ENCODE measurements at places on chromosomes 16 and 17. TPM values are rescaled to one million over a fixed set of nuclear protein-coding genes. Genes with fewer than 3 reads are reported as not detected.

The TBX21 gene
- not detected for total RNA-seq

The NAGS gene
- 0.50 TPM for total RNA-seq

GRCh38 chr17:77125432-77125901 is 15.3 kb upstream of the SEC14L1 start:
- peak; percentile 41 for DNase-seq

The SLC16A6 gene
- 0.67 TPM for total RNA-seq

DNA sequence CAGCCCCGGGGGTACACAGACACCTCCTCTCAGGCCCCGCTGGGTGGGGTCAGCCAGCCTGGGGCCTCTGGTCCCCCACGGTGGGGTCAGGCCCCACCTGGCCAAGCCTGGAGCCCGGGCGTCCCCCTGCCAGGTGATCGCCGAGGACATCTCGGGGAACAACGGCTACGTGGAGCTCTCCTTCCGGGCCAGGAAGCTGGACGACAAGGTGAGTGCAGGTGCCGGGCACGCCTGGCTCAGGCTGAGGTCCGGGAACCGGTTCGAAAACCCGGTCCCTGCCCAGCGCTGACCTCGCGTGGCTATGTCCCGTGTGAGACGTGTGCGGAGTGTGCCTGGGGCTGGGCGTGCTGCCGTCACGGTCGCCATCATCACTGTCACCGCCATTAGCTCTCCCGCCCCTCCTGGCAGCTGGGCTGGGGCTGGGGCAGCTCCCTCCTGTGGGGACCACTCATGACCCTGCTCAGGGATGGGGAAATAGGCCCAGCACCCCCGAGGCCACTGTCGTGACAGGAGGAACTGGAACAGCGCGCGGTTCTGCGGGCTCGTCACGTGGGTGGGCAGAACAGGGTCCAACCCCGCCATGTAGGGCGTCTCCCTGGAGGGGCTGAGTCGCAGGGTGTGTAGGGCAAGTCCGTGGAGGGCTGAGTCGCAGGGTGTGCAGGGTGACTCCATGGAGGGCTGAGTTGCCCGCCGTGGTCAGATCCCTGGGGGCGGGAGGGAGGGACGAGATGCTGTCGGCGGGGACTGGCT is 8.5 kb downstream of the CPNE7 start:
- DNase-seq, result no peak

GRCh38 chr16:11587643-11588247 is 1.0 kb upstream of the LITAF start:
- no peak for DNase-seq

The MILR1 gene
- not detected for total RNA-seq

DNA sequence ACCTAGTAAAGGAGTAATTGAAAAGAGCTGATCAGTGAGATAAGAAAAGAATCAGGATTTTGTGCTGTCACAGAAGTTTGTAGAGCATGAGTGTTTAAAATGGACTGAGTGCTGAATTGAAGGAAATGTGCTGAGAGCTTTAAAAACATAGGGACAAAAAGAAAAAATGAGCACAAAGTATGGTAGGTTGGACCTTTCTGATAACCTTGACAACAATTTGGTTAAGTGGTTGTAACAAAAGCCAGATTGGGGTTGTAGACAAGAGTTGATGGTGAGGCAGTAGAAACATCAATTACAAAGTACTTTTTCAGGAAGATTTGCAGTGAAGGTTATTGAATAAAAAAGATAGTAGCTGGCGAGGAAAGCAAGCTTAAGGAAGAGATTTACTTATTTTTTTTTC is 674.7 kb upstream of the KIF2B start:
- no peak for DNase-seq

The CCL13 gene
- not detected for total RNA-seq

The MIF4GD gene
- 22.4 TPM for total RNA-seq

DNA sequence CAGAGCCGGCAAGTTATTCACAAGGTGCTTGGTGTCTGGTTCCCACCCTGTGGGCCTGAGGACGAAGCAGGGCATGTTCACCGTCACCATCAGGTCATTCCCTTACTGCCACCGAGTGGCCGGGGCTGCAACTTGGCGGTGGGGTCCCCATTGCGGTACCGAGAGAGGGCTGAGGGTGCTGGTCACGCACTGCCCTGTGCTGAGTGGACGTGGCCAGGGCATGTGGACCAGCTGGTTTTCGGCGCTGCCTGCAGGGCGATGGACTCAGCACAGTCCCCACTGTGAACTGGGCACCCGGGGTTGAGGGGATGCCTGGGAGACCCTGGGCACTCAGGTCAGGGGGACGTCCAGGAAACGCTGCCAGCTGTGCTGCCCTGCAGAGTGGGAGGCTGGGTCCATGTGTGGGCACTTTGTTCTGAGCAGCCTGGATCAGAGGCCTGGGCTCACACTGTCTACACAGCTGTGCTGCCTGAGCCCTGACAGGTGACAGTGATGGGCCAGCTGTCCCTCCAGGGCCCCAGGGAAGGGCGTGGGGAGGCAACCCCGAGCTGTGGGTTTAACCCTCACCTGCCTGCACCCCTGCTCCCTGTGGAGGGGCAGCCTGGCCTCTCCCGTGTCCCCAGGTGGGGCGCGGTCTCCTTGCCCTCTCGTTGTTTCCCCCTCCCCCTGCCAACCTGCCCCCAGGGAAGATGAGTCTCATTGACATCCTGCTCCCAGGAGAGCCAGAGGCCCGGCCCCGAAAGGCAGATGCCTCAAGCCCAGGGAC is 39.3 kb upstream of the GNG13 start:
- no peak for DNase-seq

DNA sequence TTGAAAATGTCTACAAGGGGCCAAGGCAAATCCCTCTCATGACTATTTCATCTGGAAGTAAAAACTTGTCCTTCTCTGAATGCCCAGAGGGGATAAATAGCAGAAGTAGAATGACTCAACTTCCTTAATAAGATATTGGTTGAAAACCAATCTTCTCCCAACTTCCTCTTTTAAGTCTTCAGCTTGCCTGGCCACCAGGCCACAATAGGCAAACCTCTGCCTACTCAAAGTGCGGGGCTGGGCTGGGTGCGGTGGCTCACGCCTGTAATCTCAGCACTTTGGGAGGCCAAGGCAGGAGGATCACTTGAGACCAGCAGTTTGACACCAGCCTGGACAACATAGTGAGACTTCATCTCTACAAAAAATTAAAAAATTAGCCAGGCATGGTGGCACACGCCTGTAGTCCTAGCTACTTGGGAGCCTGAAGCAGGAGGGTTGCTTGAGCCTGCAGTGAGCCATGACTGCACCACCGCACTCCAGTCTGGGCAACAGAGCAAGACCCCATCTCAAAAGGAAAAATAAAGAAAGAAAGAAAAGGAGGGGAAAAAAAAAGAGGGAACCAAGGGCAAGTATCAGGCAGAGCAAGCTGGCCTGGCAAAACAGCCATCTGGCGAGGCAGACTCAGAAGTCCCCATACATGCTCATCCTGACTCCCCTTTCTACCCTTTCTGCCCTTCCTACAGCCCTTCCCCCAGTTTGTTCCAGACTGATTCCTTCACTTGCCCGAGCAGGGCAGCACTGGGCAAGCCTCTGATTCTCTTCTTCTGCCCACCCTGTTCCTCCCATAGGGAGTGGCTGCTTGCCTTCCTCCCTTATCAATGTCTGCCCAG is 20.6 kb downstream of the MAP3K14 start:
- peak; percentile 12 for DNase-seq

The VMO1 gene
- total RNA-seq, result 39.7 TPM

The ARSG gene
- total RNA-seq, result 1.9 TPM

The CHST4 gene
- not detected for total RNA-seq

DNA sequence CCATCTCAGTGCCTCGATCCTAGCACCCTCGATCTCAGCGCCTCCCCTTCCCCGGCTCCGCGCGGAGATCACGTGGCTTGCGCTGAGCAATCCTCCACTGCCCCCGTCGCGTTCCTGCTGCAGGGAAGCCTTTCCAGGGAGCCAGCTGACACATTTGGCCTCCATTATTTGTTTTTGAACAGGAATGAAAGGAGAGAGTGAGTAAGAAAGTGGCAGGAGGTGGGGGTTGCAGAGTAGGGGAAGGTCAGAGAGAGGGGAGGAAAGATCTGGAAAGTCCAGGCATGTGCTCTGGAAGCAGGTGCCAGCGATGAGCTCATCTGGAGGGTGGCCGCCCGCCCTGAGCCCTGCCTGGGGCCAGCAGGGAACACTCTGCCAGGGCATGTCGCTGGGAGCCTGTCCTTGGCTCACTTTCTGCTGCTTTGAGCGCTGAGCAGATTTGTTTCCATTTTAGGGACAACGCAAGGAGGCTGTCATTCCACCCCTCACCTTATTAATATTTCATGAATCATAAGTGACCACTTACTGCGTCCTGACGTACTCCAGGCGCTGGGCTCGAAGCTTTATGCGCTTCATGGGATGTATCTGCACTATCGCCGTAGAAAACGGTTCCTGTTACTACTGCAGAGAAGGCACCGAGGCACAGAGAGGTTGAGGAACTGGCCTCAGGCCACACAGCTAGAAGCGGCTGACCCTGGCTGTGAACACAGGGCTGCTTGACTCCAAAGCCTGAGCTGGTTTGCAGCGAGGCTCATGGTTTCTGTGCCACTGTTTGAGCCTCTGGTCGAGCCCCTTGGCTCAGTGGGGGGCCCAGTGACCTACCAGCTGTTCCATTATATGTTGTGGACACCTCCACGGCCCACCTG is 283.1 kb downstream of the SEC14L1 start:
- no peak for DNase-seq

GRCh38 chr16:83733301-83733700 is 74.5 kb upstream of the HSBP1 start:
- DNase-seq, result no peak

DNA sequence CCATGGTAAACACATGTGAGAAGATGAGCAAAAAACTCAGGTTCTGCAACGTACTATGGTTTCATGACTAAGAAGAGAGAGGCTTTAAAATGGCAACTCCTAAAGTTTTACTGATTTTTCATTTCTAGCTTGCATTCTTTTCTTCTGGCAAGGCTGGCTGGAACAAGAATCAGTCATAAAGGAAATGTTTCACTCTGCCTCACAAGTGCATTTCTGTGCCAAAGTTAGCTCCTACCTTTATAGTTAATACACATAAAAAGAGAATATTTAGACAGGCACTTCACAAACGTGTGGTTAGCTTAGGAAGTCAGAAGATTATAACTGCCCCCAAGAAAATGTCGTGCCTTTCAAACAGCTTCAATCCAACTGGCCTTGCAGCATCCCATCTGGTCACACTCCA is 417.1 kb upstream of the CDH11 start:
- no peak for DNase-seq

The GLIS2 gene
- 10.6 TPM for total RNA-seq

The GABARAPL2 gene
- 88.8 TPM for total RNA-seq

DNA sequence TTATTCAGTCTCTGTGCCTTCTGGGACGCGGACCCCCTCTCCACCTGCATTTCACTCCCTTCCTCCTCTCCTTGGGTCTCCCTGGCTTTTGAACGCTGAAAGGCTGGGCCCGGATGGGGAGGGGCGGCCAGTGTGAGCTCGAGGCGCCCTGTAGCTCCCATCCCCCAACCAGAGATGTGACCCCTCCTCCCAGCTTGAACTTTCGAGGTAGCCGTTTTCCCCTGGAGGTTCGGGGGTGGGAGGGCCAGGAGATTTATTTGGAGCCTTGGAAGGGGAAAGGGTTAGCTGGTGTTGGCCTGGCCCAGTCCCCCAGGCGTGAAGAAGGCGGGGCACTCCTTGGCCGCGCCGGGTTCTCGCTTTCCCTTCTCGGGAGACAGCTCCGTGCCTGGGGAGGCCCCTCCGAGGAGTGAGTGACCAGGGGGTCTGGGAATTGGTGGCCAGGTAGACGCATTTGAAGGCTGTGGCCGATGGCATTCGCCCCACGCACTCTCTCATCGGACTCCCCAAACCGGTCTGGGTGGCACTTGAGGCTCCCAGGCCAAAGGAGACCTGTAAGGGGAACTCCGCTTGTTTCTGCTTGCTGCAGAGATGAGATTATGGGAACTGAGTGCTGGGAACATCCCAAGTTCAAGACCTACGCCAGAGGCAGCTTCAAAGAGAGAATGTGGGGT is 942 bp downstream of the LDAF1 start:
- no peak for DNase-seq

- DNase-seq, result no peak
These were observed 4.3 kb downstream of the TBCD start for GRCh38 chr17:82756166-82756565.

GRCh38 chr17:43530288-43531081 is 15.7 kb downstream of the ETV4 start:
- peak; percentile 90 for DNase-seq

GRCh38 chr17:66146394-66146793 is 45.5 kb downstream of the CEP112 start:
- DNase-seq, result no peak

The SLC47A1 gene
- total RNA-seq, result 1.9 TPM

DNA sequence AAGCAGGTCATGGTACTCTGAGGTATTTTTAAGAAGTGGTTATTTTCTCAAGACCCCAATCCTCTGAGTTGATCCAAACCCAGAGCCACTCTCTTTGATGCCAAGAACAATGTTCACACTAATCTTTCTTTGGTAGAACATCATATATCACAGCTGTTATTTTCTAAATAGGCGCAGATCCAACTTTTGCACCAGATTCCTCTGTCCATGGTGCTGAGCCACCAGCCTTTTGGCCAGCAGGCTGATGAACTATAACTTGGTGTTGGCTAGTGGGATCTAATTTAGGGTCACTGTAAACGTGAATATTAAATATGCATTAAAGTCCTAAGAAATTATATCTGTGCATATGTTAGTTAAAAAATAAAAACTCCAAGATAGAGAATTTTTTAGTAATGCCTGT is 7.0 kb upstream of the ZKSCAN2 start:
- DNase-seq, result peak; percentile 37

- no peak for DNase-seq
These were observed 6.4 kb downstream of the SLC16A3 start for GRCh38 chr17:82235056-82235774.

GRCh38 chr16:48354877-48355855 is 30.0 kb downstream of the SIAH1 start:
- DNase-seq, result no peak

- DNase-seq, result peak; percentile 64
These were observed 121.7 kb downstream of the MYO1D start for GRCh38 chr17:32755045-32755805.

DNA sequence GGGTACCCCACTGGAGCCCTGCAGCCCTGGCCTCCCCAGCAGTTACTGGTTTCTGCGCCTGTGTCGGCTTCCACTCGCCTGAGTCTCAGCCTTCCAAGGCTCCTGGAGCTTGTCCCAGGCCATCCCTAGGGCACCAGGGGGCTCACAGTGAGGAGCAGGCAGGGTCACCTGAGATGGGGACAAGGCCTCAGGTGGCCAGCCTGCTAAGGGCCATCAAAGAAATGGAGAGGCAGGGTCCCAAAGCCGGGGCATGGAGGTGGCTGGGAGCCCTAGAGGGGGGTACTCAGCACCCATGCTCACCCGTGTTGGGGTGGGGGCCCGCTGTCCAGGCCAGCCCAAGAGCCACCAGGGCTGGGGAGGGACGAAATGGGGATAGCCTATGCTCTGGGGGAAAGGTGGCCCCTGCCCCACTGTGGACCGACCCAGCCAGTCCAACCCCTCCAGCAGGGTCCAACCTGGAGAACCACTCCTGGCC is 1.3 kb downstream of the FASN start:
- no peak for DNase-seq

The TAT gene
- total RNA-seq, result not detected

DNA sequence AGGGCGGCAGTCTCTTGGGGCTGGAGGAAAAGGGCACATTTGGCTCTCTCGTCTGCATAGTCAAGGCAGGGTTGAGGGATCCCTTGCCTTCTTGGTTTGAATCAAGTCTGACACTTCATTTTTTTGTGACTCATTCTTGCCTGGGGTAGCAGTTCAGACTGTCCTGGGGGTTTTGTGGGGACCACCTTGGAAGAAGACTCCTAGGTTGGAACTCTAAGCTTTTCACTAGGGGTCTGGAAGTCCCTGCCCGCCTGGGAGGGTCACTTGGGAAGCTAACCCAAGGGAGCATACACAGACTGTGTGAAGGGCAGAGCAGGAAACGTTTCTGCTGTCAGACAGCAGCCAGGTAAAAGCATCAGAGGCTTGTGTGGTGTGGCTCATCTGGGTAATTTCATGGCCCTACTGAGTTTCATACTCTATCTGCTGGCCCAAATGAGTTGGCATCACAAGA is 11.3 kb downstream of the YPEL2 start:
- no peak for DNase-seq
